ENCODE measurements at places on chromosomes 4 and X.
A peak's percentile ranks its signal among the peaks of the same experiment; 100 is the strongest.

DNA sequence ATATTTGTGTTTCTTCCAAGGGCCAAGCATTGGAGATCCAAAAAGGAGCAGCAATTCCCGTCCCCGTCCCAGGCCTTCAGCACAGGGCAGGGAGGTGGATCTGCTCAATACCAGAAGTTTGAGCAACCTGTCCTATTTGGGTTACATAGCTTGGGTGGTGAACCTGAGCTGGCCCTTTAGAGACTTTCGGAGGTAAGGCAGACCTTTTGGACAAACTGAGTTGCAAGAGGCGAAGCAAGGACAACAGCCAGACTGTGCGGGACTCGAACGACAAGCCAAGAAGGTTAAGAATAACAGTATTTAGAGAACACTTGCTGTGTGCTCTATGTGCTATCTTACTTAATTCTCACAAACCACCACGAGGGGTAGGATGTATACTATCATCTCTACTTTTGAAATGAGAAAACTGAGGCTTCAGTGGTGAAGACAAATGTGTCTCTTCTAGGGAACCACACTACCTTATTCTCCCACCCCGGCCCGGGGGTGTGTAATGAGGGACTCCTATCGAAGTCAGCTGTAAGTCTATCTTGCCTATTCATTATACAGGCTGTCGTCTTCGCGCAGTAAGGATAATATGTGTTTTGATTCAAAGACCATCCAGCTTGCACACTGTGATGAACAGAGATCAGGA, 1.3 kb downstream of the NOP14 start:
- DNase-seq, result peak; percentile 55

- no peak for DNase-seq
Observed at GRCh38 chrX:119075270-119076025, 2.7 kb downstream of the CT47C1 start.

DNA sequence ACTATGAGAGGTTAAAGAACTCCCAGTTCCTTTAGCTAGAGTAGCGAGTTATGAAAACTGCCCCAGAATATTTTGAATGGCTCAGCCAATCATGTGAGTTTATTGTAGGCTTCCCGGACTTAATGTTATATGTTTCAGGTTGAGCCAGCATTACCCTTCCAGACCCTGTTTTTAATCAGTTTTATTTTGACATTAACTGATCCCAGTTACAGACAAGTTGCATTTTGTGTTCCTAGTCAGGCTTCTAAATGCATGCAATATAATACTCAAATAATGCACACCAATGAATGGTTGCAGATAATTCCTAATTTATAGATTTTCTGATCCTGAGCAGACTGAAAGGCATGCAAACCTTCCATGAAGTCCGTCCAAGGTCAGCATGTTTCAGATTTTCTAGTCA, 57.8 kb downstream of the EDNRA start:
- no peak for DNase-seq

GRCh38 chr4:24820541-24820940, 25.2 kb downstream of the SOD3 start:
- DNase-seq, result no peak

GRCh38 chr4:109701566-109702410, 1.5 kb downstream of the CASP6 start:
- DNase-seq, result peak; percentile 25
